ENCODE measurements at places on chromosomes 5 and 9.

DNA sequence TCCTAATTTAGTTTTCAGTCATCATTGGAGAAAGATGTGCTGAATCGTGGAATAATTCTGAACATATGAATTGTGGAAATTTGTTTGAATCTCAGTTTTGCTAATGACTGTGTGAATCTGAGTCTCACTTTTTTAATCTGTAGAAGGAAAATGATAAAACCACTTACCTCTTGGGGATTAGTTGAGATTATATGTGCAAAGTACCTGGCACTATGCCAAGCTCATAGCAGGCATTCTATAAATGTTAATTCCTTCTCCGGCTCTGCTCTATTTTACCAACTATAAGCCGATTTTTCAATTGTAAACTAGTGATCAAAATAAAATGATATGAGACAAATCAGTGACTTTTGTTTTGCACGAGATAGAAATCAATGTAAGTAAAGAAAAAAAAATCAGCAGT is 290.8 kb downstream of the TRPM3 start:
- no peak for DNase-seq

DNA sequence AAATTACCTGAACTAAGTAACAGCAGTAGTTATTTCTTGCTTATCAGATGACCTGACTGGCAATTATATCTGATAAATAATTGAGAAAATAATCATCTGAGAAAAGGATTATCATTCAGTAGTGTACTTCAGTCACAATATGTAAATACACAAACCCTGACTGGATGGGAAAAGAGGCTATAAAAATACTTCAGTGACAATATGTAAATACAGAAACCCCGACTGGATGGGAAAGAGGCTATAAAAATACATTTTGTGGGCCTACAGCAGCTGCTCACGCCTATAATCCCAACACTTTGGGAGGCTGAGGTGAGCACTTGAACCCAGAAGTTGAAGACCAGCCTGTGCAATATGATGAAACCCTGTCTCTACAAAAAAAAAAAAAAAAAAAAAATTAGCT is 11.1 kb downstream of the UBAP2 start:
- no peak for DNase-seq

- no peak for DNase-seq
These were observed 367 bp upstream of the SHC3 start for GRCh38 chr9:89178830-89179539.

- no peak for DNase-seq
These were observed 183.9 kb upstream of the DMAC1 start for GRCh38 chr9:7983490-7983889.

GRCh38 chr9:21969951-21970799 is 24.0 kb downstream of the CDKN2A start:
- no peak for DNase-seq

GRCh38 chr5:119070578-119070827 is 384 bp upstream of the DMXL1 start:
- no peak for DNase-seq

- no peak for DNase-seq
These were observed 654.6 kb downstream of the MTRR start for GRCh38 chr5:8523501-8523900.

DNA sequence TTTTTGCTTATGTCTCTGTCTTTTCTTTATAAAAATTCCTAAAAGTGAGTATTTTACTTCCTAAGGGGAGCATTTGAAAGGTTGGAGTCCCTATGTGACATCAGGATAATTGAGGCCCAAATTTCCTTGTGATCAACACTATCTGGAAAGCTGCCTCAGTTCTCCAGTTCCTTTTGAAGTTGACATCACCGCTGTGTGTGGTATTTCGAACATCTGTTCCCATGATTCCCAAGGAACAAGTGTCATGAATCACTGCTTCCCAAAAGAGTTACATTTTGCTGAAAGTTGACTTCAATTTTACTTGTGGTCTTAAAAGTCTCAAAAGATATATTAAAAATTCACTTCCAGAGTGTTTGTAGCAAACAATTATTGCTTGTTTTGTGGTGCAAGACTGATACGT is 452.1 kb upstream of the RGMB start:
- no peak for DNase-seq

DNA sequence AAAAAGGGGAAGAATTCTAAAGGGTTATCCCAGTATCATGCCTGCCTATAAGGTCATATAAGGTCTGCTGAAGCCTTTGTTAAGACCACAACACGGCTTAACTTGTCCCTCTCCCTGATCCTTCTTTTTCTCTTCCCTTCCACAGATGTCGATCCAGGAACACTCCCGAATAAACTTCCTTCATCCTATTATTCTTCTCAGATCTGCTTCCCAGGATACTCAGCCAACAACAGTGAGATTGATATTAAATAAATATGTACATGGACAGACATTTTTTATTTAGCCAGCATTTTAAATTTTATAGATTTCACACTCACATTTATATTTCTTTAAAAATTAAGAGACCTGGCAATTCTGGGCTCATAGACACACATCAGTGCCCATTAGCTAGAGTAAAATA is 44.1 kb downstream of the DPYSL3 start:
- DNase-seq: no peak
